Gastroesophageal sphincter (tissue), 4 donors: ENCODE measurements at places on chromosomes 3 and 15. TPM values are rescaled to one million over a fixed set of nuclear protein-coding genes. Genes with fewer than 3 reads are reported as not detected.

GRCh38 chr15:98163319-98164045 is 203.0 kb downstream of the ARRDC4 start:
- ATAC-seq: no peak

KNG1 gene
- total RNA-seq: not detected

TUSC7 gene
- total RNA-seq: not detected

AGBL1 gene
- total RNA-seq: 0.12 TPM

DNA sequence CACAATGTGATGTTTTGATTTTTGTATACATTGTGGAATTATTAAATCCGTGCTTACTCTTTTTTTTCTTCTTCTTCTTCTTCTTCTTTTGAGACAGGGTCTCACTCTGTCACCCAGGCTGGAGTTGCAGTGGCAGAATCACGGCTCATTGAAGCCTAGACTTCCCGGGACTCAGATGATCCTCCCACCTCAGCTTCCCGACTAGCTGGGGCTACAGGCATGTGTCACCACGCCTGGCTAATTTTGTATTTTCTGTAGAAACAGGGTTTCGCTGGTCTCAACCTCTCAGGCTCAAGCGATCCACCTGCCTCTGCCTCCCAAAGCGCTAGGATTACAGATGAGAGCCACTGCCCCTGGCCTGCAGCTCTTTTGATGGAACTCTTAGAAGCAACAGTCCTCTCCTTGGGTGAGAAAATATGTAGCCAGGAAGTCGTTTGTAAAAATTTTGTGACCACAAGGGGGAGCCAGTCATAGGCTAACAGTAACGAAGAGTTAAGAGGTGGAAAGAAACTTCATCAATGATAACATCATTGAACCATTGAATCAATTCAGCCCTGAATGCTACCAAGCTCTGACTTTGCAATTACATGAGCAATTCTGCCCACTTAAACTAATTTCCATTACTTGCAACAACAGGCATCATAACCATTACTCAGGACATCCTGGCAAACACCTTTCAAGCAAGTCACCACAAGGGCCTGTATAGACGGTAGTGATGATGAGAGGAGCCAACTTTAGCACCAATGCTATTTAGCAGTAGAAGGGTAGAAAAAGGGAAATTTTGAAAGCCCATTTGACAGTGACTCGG is 16.7 kb upstream of the CMTM7 start:
- peak; percentile 58 for ATAC-seq

DNA sequence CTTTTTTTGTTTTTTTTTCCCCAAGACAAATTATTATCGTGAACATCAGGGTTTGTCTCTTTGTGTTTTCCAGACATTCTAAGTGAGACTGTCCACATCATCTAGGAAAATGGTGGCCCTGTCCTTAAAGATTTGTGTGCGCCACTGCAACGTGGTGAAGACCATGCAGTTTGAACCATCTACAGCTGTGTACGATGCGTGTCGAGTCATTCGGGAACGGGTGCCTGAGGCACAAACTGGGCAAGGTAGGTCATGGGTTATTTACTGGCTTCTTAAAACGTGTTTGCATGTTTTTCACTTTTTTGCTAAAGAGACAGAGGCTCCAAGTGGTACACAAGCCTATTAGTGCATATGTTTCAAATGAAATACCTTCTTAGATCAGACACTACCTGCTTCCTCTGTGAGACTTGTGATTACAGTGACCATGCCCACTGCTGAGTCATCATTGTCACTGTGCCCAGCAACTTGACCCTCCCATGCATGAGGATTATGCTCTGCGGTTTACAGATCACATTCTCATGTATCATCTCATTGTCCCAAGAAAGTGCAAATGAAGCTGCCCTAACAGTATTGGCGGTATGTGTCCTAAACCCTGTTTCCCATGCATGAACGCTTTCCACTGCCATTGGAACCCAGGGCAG is 395.2 kb upstream of the TPM1 start:
- no peak for ATAC-seq

- no peak for ATAC-seq
Observed at GRCh38 chr3:112734171-112734570, 93.2 kb upstream of the CCDC80 start.

NR2E3 gene
- not detected for total RNA-seq

GCNT3 gene
- total RNA-seq: not detected

DNA sequence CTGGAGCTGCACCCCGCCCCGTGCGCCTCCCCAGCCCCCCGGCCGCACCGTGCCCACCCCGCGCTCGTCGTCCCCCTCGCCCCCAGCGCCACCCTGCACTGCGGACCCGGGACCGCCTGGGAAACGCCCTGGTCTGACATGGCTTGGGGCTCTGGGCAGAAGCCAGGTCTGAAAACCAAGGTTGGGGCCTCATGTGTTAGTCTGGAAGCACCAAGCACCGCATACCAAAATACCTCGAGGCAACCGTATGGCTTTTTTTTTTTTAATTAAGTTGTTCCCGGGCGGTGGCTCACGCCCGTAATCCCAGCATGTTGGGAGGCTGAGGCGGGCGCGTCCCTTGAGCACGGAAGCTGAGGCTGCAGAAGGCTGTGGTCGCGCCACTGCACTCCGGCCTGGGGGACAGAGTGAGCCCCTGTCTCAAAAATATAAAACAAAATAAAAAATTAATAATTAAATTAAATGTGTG is 91.5 kb upstream of the CHD2 start:
- ATAC-seq: no peak

PIGZ gene
- 7.4 TPM for total RNA-seq

GRCh38 chr3:41710646-41711388 is 251.1 kb downstream of the ULK4 start:
- ATAC-seq: peak; percentile 62

DNA sequence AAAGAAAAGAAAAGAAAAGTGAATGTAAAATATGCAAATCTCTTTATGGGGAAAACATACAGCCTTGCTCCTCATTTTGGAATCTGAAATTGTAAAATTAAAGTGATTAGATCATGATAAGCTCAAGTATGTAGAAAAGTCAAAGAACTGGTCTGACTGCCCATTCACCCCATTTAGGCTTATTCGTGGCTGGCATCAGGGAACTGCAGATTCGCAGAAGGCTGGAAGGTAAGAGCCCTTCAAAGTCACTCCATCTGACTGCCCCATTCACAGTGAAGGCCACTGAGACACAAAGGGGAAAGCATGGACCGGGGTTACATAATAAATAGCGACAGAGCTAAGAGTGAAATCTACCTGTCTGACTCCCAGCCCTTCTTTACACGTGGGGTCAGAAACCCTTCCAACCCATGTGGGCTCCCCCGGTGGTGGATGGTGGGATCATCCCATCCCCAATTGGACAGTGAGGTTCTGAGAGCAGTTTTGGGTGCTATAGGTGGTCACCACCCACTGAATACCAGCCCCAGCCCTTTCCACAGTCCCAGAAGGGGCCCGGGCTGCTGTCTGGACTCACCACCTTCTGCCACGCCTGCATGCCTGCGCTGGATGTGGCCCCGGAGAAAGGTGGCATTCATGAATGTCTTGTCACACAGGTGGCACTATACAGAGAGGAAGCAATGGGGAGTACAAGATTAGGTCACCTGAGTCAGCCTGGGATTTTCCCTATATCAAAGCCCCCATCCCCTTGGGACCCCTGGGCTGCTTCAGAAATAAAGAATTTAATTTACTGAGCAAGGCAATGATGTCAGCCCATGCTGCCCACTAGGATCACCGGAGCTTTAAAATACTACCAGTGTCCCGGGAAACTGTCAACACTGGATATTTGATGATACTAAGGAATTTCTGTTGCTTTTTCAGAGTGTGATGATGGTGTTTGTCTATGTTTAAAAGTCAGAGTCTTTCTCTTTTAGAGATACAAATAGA is 17.9 kb downstream of the DZIP1L start:
- no peak for ATAC-seq

FAM3D gene
- total RNA-seq: 1.9 TPM

DNA sequence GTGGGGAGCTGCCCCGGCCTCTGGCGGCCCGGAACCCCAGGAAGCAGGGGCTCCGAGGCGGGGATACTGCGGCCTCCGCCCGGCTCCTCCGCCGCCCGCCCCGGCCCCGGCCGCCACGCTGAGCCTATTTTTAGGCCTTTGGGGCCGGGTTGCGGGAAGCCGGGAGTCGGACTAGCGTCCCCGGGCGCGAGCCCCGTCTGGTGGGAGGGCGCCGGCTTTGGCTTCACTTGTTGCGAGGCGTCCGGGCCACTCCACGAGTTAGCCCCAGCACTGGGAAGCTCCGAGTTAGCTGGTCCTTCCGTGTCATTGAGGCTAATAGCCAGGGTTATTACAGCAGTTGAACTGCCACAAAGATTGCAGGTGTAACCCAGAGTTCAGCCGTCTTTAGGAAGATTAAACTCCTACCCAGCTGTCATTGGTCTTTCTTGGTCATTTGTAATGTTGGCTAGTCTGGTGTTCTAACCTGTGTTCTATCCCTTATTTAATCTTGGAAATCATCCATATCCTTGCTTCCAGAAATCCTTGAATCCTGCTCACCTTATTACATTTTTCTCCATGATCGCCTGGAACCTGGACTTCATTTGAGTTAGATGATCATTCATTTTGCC is 791 bp downstream of the GYG1 start:
- peak; percentile 50 for ATAC-seq

MLF1 gene
- total RNA-seq: 8.1 TPM

DNA sequence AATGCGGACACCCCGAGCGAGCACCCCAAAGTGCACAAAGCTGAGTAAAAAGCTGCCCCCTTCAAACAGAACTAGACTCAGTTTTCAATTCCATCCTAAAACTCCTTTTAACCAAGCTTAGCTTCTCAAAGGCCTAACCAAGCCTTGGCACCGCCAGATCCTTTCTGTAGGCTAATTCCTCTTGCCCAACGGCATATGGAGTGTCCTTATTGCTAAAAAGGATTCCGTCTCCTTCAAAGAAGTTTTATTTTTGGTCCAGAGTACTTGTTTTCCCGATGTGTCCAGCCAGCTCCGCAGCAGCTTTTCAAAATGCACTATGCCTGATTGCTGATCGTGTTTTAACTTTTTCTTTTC is 5.3 kb downstream of the BHLHE40 start:
- no peak for ATAC-seq

GRCh38 chr15:29939404-29939803 is 117.1 kb upstream of the TJP1 start:
- no peak for ATAC-seq

DNA sequence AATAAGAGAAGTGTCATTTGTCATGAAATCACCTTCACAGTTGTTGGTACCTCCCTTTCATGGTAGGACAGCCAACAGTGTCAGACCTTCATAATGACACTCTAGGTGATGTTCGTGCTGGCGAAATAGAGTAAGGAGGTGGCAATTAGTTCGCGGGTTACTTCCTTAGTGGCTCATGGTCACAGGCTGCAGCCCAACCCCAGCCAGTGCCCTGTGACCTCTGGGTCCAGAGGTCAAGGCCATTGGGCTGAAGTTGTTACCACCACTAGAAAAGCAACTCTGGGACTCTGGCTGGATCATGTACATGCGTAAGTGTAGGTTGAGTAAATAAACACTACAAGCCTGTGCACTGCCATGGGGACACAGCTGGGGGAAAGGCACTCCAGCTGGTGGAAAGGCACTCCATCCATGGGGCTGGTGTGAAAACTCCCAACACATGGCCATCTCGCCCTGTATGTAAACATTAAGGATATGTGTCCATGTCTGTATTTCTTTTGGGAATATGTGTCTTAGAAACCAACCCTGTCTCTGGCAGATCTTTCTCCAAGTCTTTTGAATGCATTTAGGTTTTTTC is 106.7 kb downstream of the RYK start:
- ATAC-seq: no peak

EPHA6 gene
- total RNA-seq: 1.6 TPM

SNTN gene
- total RNA-seq: not detected

DNA sequence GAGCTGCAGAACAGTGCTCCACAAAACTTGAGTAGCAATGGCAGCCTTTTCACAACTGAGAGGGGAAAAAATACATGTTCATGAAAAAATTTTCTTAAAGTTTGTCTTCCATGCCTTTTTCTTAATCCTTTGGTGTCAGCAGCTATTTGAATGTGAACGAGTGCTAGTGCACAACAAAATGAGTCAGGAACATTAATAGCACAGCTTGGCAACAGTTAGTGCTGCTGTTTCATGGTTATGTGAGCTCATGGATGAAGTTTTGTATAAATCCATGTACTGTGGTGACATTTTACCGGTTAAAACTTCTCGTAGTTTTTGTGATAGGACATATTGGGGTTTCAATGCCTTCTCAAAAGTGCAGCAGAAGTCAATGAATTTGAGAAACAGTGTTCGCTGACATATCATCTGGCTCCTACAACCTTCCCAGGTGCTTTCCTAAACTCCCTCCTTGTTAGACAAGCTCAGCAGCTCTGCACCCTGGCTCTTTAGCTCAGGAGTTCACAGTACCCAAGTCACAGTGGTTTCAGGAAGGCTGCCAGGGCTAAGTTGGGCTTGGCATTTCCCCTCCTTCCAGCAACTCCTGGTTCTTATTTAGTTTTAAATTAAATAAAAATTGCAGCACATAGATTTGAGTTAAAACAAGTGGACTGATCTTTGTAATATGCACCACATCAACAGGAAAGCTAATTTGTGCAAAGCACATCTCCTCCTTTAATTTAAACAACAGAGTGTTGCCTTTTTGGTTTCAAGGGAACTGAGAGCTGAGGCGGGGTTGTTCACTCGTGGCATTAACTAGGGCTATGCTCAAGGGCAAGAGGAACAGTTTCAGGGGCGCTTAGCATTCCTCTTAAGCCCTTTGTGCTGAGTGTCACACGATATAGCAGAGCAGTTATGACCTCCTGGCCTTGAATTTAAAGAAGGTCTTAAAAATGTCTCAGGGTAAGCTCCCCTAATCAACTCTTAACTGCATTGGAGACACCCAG is 362.8 kb downstream of the CHST2 start:
- no peak for ATAC-seq

GRCh38 chr15:75229191-75230015 is 27.7 kb downstream of the C15orf39 start:
- no peak for ATAC-seq

DNA sequence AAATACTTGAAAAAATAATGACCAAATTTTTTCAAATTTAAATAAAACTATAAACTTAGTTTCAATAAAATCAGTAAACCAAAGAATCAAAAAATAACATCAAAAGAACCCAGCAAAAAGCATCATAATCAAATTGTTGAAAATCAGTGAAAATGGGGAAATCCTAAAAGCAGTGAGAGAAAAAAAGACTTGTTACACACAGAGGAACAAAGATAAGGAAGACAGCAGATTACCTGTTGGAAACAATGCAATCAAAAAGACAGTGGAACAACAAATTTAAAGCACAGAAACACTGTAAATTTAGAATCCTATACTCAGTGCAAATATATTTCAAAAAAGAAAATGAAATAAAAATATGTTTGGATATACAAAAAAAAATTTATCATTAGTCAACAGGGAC is 156.2 kb upstream of the LMCD1 start:
- no peak for ATAC-seq

- ATAC-seq: peak; percentile 25
Observed at GRCh38 chr3:16132928-16133327, 41.6 kb upstream of the GALNT15 start.

DNA sequence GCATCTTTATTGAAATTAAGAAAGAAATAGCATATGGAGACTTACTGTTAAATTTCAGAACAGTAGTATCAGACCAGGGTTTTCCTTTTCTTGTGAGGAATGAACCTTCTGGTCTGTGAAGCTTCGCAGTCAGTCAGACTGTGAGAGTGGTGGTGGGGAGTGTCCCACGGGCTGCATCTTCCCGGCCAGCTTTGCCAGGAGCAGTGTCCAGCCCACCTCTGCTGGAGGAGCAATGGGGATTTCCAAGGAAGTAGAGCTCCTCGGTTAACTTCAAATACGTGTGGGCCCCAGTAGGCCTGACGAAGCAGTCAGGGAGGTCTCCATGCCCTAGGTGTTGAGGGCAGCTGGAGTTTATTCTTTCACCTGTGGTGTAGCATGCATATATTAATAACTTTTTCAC is 40.9 kb upstream of the FBXL22 start:
- no peak for ATAC-seq

DCP1A gene
- total RNA-seq: 20.7 TPM

- no peak for ATAC-seq
Observed at GRCh38 chr15:22227411-22228100, 147.2 kb downstream of the OR4M2 start.
